ENCODE measurements at places on chromosomes 3 and 15. TPM values are rescaled to one million over a fixed set of nuclear protein-coding genes. Genes with fewer than 3 reads are reported as not detected.
A peak's percentile ranks its signal among the peaks of the same experiment; 100 is the strongest.

DNA sequence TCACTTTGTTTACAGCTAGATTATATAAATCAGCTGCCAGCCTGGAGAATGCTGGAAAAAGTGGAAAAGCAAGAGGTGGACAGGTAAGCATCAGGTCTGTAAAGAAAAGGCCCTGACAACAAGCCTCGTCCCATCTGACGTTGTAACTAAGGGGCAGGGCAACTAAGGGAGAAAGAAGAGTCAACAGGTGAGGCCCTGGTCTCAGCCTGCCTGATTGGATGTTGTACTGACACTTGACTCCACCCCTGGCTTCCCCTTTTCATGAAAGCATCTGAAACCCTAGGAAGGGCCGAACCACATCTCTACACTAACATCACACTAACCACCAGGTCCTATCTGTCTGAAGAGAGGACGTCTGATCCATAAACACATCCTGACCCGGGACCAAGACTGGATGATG is 357.6 kb upstream of the CFAP20DC start:
- no peaks in the 10 kb centered on the region for H3K4me1 ChIP-seq
- no peak overlapping the region for H3K4me3 ChIP-seq
- no peak overlapping the region for H3K27ac ChIP-seq
- no peaks in the 10 kb centered on the region for H3K27me3 ChIP-seq
- H3K36me3 ChIP-seq, result no peaks in the 10 kb centered on the region

GRCh38 chr3:170367797-170368196 is 10.3 kb downstream of the SKIL start:
- H3K36me3 ChIP-seq, result no peaks in the 10 kb centered on the region
- DNase-seq, result no peak
- H3K4me3 ChIP-seq, result no peak overlapping the region
- no peaks in the 10 kb centered on the region for H3K27me3 ChIP-seq
- peaks cover 5% of the 10 kb centered on the region for H3K4me1 ChIP-seq

LRRC31 gene
- not detected for total RNA-seq

- H3K4me3 ChIP-seq, result no peak overlapping the region
- H3K4me1 ChIP-seq, result no peaks in the 10 kb centered on the region
- DNase-seq, result no peak
- no peaks in the 10 kb centered on the region for H3K36me3 ChIP-seq
- H3K27me3 ChIP-seq, result no peaks in the 10 kb centered on the region
Measured at GRCh38 chr3:123392871-123393620, 55.8 kb downstream of the ADCY5 start.

GRCh38 chr15:25545017-25545416 is 106.2 kb upstream of the UBE3A start:
- no peak for DNase-seq
- H3K27ac ChIP-seq, result no peak overlapping the region
- no peaks in the 10 kb centered on the region for H3K27me3 ChIP-seq
- no peak overlapping the region for H3K4me3 ChIP-seq
- no peaks in the 10 kb centered on the region for H3K36me3 ChIP-seq
- no peaks in the 10 kb centered on the region for H3K4me1 ChIP-seq

PGBD4 gene
- total RNA-seq, result 0.87 TPM

GRCh38 chr3:189680723-189681122 is 49.5 kb downstream of the TP63 start:
- no peaks in the 10 kb centered on the region for H3K4me1 ChIP-seq
- H3K27me3 ChIP-seq, result no peaks in the 10 kb centered on the region
- H3K4me3 ChIP-seq, result no peak overlapping the region
- no peak overlapping the region for H3K27ac ChIP-seq
- DNase-seq, result no peak

SNTN gene
- not detected for total RNA-seq

BCL2A1 gene
- 3.2 TPM for total RNA-seq

DNA sequence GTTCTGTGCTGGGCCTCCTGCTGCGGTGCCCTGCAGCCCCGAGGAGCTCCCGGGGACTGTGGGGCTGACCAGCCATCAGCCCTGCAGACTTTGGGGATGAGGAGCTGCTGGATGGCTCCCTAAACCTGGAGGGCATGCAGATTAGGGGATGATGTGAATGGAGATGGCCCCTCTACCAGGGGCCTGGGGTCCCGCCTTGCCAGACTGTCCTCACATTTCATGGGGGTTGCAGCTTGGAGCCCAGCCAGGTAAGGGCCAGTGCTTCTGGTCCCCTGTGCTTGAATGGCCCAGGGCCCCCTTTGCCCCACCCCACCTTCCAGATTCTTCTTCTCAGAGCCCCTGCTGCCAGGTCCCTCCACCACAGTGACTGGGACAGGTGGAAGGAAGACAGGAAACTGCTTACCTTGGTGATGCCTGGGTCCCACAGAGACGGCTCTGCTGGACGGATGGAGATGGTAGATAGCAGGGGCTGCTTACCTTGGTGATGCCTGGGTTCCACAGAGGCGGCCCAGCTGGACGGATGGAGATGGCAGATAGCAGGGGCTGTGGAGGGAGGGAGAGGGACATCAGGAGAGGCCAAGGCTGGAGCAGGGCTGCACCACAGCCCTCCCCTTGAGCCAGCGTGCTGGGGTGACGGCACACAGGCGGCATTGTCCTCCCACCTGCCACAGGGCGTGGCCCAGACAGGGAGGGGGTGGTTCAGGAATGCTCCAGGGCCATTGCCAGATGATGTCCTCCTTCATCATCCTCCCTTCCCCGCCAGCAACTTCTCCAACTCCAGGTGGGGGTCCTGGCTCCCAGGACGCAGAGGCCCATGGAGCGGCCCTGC is at the start of gene SPTBN5:
TSS of gene SPTBN5 (minus strand) at position 632 of the 829 bp plus-strand sequence. CDS start at position 76, 556 bp downstream.
- no peak within 1 kb of the TSS for H3K4me3 ChIP-seq
- H3K36me3 ChIP-seq, result peaks cover 5% of the 10 kb centered on the region
- peak within 1 kb of the TSS; percentile 38 for H3K27ac ChIP-seq
- peak; percentile 56 for DNase-seq
- peaks cover 18% of the 10 kb centered on the region for H3K4me1 ChIP-seq
- no peaks in the 10 kb centered on the region for H3K27me3 ChIP-seq

GRCh38 chr15:78162038-78162437 is 12.9 kb downstream of the IDH3A start:
- no peaks in the 10 kb centered on the region for H3K4me1 ChIP-seq
- no peaks in the 10 kb centered on the region for H3K36me3 ChIP-seq
- no peak for DNase-seq
- H3K27ac ChIP-seq, result no peak overlapping the region
- no peak overlapping the region for H3K4me3 ChIP-seq

GRCh38 chr3:143757691-143758090 is 90.6 kb downstream of the SLC9A9 start:
- H3K4me3 ChIP-seq, result no peak overlapping the region
- no peaks in the 10 kb centered on the region for H3K27me3 ChIP-seq
- no peaks in the 10 kb centered on the region for H3K36me3 ChIP-seq
- H3K27ac ChIP-seq, result no peak overlapping the region

DNA sequence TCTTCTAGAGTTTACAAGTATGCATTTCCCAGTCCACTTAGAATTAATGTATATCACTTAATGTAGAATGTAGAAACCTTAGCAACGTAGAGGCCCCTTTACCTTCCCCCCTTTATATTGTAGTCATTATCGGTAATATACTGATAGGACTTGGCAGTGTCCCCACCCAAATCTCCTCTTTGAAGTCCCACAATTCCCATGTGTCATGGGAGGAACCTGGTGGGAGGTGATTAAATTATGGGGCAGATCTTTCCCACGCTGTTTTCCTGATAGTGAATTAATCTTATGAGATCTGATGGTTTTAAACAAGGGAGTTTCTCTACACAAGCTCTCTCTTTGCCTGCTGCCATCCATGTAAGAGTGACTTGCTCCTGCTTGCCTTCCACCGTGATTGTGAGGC is 31.0 kb downstream of the ARL8B start:
- no peak overlapping the region for H3K27ac ChIP-seq
- no peaks in the 10 kb centered on the region for H3K27me3 ChIP-seq

DNA sequence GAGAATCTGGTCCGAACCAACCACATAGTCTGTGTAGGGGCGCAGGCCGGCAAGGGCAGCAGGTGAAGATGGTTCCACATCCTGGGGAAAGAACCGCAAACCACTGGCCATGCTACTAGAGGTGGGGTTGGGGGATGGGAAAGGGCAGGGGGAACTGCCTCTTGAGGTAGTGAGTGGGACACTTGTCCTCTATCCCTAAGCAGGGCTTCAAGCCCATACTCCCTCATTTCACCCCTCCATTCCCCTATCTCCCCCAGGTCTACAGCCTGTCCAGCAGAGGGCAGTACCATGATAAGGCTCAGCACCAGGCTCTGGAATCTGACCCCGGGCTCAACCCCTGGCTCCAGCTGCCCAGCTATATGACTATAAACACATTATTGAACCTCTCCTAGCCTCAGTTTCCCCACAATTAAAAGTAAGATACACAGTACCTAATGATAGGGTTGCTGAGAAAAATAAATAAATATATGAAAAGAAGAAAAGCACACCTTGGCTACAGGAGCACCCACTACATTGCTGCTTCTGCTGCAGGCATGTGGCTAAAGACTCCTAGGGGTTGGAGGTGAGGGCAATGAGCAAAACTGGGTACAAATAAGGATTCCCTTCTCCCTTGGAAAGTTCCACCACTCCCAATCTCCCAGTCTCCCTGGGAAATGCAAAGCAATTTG is 6.3 kb downstream of the GORASP1 start:
- no peak overlapping the region for H3K4me3 ChIP-seq
- no peaks in the 10 kb centered on the region for H3K27me3 ChIP-seq
- H3K36me3 ChIP-seq, result no peaks in the 10 kb centered on the region
- no peak for DNase-seq
- no peaks in the 10 kb centered on the region for H3K4me1 ChIP-seq

DNA sequence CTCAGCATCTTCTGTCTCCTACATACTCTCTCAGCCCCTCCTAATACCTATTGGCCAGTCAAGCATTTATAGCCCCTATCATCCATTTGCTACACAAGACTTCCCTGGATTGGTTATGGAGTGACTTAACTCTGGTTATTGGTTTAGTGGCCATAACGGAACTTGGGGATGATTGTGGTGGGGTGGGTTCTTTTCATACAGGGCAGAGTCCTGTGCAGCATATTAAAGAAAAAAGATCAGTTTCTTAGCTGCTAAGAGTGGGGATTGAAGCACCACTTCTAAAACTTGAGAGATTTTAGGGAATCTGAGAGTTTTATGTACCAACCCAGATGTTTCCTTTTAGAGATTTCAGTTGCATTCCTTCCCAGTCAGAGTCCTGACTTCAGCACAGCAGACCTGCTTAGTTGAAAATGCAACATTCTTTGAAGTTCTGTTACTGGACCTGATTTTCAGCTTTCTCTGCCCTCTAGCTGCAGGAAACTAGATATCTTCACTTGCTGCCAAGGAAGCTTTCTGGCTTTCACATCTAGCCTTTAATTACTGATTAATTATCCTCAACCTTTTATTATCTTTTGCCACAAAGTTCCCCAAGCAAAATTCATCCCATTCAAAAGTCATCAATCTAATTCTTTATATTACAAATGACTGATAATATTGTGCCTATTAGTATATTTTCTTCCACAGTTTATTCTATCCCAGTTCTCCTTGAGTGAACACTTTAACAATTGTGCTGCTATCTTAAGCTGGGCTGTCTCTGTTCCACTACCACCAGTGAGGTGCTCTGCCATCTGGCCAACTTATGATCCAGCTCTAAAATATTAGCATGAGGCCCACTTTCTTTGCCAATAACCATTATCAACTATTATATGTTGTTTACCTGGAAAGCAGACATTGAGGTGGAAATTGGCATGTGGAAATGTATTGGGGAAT is 906.0 kb upstream of the ALCAM start:
- H3K4me1 ChIP-seq, result no peaks in the 10 kb centered on the region
- no peak for DNase-seq
- no peak overlapping the region for H3K27ac ChIP-seq

DNA sequence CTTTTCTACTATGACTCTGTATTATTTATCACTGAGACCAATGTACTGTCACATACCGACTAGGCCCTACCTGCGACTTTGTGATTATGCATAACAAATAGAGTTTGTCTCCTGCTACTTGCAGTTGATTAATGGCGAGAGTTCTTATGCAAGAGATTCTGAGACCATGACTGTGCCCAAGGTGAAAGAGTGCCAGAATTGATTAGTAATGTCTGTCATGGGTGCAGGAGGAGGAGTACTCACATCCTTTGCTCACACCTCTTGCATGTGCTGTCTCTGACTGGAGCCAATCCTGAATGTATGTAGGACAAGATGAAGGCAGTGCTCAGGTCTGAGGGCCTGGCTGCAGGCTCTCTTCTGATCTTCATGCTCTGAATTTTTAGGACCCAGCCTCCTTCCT is 260.7 kb downstream of the THSD4 start:
- no peak overlapping the region for H3K27ac ChIP-seq
- no peak overlapping the region for H3K4me3 ChIP-seq
- H3K4me1 ChIP-seq, result peaks cover under 1% of the 10 kb centered on the region
- H3K27me3 ChIP-seq, result no peaks in the 10 kb centered on the region

DNA sequence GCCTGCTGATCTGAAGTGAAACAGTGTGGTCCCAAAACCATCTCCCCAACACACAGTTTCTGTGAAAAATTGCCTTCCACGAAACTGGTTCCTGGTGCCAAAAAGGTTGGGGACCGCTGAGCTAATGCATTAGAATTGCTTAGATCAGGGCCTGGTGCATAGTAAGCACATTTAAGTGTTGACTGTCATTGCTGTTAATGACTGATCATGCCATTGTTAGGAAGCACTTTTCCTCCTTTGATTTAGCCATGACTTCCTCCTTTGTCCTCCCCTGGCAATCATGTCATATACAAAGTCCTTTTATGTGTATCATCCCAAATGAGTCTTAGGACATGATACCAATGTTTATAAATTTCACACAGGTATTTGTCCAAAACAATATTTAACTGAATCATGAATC is 81.5 kb upstream of the ATP11B start:
- H3K36me3 ChIP-seq, result no peaks in the 10 kb centered on the region
- no peak overlapping the region for H3K4me3 ChIP-seq
- H3K27ac ChIP-seq, result no peak overlapping the region
- no peak for DNase-seq

DNA sequence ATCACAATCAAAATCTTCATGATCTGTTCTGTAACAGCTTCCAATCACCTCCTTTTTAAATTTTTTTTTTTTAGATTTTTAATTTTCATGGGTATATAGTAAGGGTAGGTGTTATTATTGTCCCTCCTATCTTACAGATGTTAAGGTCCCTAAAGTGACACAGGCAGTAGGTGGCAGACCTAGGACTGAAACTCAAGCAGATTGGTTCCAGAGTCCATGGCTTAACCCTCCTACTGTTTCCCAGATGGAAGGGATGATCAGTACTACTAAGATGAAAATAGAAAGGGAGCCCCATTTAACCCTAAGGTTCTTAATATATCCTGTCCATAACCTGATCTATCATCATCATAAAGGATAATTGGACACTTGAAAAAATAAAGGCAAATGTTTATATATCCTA is 57.1 kb downstream of the CHAC1 start:
- H3K27ac ChIP-seq, result no peak overlapping the region
- no peaks in the 10 kb centered on the region for H3K36me3 ChIP-seq
- DNase-seq, result no peak
- H3K27me3 ChIP-seq, result no peaks in the 10 kb centered on the region
- no peak overlapping the region for H3K4me3 ChIP-seq

ARPIN gene
- total RNA-seq, result 34.9 TPM

DNA sequence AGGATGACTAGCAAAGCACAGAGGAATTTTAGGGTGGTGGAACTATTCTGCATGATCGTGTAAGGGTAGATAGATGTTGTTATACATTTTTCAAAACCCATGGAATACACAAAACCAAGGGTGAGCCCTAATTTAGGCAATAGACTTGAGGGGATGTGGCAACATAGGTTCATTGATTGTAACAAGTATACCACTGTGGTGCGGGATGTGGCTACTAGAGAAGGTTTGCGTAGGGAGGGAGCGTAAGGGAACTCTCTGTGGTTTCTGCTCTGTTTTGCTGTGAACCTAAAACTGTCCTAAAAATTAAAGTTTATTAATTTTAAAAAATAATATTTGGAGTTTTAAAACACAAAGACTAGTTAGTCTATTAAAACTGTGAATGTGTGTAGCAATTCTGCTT is 202.8 kb downstream of the PLCL2 start:
- H3K4me1 ChIP-seq, result no peaks in the 10 kb centered on the region
- DNase-seq, result no peak
- no peaks in the 10 kb centered on the region for H3K36me3 ChIP-seq
